Fibroblast of gingiva (primary cell): ENCODE measurements at places on chromosomes 1 and 21.

- no peak for DNase-seq
These were observed 135.9 kb downstream of the FGGY start for GRCh38 chr1:59432531-59433439.

DNA sequence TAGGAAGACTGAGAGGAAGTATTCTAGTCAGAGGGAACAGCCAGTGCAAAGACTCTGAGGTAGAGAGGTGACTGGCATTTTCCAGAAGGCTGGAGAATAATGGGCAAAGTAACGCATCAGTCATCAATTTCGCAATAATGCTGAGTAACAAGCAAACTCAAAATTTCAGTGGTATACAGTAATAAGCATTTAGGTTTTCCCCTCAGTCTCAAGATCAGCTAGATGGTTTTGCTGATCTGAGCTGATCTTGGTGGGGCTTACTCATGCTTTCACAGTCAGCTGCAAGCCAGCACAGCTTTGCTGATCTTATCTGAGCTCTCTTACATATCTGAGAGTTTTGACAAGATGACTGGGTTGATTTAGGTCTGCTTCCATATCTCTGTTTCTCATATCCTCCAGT is 108.7 kb downstream of the TSEN15 start:
- DNase-seq, result no peak

DNA sequence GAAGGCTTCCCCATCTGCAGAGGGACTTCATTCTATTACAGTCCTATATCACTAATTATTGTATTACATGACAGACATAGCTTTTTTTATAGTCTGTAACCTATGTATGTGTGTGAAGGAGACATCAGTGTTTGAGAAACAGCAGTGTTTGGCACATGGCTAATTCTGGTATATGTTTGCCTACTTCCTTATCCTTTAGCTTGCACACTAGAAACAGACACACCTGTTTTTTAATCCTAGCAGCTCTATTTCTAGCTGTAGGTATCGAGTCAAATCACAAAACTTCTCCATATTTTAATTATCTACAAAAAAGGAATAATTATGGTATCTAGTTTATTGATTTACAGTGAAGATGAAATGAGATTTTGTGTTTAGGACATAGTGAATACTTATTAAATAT is 129.4 kb upstream of the CACYBP start:
- no peak for DNase-seq

- no peak for DNase-seq
These were observed 46.1 kb downstream of the MEGF6 start for GRCh38 chr1:3564921-3565831.

DNA sequence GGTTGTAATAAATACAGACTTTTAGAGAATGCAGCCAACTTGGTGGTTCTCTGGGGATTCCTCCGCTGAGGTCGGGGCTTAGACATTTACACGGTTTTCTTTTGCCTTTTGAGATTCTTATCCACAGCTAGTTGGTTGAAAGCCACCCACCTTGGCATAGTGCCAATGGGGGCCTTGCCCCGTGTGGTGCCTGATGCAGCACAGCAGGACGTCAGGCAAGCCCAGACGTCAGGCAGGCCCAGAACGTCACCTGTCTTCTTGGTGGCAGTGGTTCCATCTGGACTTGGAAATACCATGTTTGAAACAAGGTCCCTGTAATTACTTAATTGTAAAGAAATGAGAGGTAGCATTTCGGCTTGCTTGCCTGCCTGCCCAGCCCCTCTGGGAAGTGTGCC is 78.5 kb downstream of the GALNT2 start:
- no peak for DNase-seq

DNA sequence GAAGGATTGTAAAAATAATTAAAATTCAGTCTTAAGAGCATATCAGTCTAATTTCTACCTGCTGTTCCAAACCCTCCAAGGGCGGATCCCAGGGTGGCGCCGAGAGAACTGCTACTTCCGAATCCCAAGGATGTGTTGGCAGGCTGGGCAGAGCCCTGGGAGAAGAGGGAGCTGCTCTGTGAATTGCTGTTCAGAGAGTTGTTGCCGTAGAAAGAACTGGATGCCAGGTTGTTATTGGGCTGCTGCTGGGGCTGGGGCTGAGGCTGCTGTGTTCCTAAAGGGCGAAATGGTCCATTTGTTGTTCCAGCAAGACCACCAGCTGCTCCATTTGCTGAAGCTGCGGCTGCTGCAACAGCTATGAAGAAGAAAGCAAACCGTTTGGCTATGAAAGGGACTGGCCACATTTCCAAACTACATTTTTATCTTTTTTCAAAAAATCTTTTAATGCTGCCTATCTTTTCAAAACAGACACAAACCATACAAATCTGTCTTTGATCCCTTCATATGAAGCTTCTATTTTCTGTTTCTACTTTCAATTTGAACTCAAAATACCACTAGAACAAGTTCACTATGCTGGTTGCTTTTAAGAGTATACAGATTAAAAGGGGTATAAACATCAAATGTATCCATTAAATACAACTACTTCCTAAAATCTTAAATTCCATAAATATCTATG is 57.5 kb upstream of the SDC3 start:
- DNase-seq, result no peak

- DNase-seq, result no peak
These were observed 272.6 kb downstream of the MATN1 start for GRCh38 chr1:30450818-30451233.

DNA sequence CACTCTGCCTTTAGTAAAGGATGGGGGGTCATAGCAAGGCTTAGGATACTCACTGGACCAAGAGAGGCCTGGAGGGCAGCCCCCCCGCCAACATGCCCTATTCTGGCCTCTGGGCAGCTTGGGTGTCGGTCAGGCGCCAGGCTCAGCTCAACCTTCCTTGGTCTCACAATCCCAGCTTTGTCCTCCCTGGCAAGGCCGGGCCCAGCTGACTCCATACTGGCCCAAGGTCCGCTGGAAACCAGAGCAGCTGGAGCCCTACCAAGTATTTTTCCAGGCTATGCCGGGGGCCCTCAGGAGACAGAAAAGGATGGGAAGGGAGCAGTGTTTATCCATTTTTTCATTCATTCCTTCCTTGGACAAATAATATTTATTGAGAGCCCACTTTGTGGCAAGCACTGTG is 6.2 kb downstream of the FBXO2 start:
- DNase-seq, result no peak

GRCh38 chr21:44713846-44714245 is 2.5 kb upstream of the TSPEAR start:
- no peak for DNase-seq
